ENCODE measurements at places on chromosomes 5 and 9.

- DNase-seq, result no peak
Measured at GRCh38 chr5:135642488-135642870, 63.7 kb upstream of the CXCL14 start.

- DNase-seq, result no peak
Measured at GRCh38 chr5:143582869-143583268, 179.4 kb upstream of the NR3C1 start.

DNA sequence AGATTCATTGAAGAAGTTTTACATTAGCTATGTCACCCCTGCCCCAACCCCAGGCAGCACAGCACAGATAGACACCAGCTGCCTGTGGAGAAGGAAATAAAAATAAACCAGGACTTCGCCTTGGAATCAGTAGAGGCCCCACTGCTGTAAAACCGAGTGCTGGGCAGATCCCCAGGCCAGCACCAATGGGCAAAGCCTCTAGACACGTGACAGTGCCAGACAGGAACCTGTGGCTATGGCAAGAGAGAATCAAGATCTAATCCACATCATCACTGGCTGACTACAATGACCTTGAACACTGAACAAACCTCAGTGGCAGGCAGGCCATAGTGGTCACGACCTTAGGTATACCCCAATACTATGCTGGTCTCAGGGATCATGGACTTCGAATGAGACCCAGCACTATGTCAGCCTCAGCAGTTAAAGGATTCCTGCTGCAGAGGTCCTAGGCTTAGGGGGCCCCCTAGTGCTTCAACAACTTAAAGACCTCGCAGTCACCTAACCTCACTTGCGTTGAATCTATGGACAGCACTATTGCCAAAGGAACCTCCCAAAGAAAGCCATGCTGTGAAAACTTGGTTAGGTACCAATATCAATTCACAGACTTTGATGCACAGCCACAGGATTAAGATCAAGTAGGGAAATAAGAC, 2118.6 kb upstream of the C9orf72 start:
- peak; percentile 21 for DNase-seq

- no peak for DNase-seq
Measured at GRCh38 chr5:148084269-148084668, 20.5 kb downstream of the SPINK5 start.

DNA sequence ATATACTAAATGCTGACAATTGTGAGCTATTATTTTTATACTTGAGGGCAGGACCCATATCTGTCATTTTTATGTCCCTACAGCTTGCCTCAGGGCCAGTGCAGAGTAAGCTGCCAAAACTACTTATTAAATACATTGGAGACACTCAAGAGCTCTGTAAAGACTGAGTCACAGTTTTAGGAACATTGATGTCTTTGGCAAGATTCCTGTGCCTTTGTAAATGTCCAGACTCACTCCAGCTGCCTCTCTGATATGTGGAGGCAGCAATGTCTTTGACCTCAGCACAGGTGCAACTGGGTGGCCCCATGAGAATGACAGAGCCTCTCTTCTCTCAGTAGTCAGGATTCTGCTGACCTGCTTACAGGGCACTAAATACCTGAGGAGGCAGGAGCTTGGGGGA, 363.2 kb downstream of the OSTF1 start:
- DNase-seq, result no peak

GRCh38 chr9:116641292-116642059, 45.6 kb upstream of the TRIM32 start:
- DNase-seq, result no peak

- DNase-seq, result no peak
Measured at GRCh38 chr9:99221266-99221620, 499 bp downstream of the ALG2 start.

DNA sequence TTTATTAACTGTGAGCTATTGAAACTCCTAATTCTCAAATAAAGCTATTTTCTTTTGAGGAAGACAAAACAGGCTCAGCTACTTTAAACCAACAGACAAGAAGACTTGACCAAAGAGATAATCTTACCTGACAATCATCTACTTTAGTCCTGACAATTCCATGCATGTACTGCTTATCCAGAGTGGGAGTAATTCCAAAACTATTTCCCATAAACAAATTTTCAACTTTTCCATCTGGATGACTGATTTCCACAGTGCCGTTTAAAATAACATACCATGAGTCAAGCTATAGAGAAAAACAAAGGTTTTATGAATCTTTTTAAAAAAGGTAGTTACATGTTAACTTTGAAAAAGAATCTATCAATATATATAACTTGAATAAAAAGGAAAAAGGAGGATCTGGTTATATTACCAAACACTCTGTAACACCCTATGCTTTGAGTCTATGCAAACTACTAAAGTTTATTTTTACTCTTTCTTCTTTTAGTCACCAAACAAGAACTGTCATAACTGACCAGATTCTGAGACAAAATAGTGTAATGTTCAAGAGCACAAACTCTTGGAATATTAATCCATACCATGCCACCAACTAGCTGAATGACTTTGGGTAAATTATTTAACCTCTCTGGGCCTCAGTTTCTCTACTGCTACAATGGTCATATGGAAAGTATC, 129.7 kb downstream of the RAPGEF6 start:
- peak; percentile 25 for DNase-seq

GRCh38 chr5:53568871-53569270, 8.4 kb downstream of the NDUFS4 start:
- DNase-seq, result peak; percentile 55

DNA sequence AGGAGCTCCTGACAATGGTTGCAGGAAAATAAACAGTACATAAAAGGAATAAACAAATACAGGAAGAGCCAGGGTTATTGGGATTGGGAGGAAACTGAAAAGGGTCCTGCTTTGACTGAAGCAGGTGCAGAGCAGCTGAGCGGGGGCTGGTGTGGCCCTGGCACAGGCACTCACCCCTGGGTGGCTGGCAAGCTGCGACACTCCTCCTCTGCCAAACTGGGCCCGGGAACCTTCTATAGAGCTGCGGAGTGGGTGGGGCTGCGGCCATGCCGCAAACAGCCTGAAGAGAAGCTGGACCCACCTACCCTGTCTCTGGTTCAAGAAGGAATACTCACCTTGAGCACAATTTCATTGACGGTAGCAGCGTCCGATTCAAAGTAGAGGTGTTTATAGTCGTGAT, 182.5 kb downstream of the GAPVD1 start:
- no peak for DNase-seq

DNA sequence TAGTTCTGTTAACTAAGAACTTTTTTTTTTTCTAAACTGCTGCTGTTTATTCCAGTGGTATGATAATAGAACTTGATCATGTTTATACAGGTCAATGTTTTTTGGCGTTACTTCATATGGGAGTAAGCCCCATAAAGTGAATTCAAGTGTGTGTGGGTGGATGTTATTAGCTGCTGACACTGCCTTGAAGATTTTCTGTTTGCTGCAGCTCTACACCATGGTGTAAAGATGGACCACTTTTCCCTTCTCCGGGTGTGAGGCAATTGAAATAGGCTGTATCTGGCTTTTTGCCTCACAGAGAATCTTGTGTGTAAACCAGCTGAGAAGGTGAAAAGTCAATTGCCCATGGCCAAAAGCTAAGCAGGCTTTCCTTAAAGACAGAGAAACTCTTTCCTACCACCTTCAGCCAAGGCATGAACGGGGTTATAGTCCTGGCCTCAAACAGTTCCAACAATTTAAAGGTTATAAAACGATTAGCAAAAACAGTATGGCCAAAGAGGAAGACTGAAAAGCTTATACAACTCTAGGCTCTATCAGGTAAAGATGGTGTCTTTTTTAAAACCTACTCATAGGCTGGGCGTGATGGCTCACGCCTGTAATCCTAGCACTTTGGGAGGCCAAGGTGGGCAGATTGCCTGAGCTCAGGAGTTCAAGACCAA, 33.9 kb upstream of the ABCA1 start:
- DNase-seq, result peak; percentile 9

GRCh38 chr5:175820230-175820629, 51.1 kb upstream of the CPLX2 start:
- DNase-seq, result no peak

DNA sequence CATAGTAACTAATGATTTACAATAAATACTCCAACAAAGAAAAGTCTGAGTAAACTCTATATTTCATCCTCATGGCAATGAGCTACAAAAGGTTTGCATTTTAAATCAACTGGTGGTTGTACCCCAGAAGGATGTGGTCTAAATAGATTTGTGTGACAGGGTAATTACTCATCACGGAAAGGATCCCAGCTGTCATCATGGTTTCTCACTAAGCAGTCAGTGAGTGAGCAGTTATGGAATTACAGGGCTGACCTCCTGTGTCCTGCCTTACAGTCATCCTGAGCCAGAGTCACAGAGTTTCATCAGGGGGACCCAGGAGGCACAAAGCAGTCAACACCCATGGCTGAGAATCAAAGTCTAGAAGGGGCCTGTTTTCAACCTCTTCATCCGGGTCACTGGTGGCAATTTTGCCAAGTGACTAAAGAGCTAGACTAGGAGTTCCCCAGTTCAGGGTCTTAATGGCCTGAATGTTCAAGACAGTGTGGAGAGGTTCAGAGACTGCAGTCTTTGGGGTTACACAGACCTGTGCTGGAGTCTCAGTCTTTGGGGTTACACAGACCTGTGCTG, 210.7 kb upstream of the SLC24A2 start:
- DNase-seq, result peak; percentile 95

- peak; percentile 3 for DNase-seq
Measured at GRCh38 chr5:39835371-39835770, 410.6 kb upstream of the DAB2 start.

DNA sequence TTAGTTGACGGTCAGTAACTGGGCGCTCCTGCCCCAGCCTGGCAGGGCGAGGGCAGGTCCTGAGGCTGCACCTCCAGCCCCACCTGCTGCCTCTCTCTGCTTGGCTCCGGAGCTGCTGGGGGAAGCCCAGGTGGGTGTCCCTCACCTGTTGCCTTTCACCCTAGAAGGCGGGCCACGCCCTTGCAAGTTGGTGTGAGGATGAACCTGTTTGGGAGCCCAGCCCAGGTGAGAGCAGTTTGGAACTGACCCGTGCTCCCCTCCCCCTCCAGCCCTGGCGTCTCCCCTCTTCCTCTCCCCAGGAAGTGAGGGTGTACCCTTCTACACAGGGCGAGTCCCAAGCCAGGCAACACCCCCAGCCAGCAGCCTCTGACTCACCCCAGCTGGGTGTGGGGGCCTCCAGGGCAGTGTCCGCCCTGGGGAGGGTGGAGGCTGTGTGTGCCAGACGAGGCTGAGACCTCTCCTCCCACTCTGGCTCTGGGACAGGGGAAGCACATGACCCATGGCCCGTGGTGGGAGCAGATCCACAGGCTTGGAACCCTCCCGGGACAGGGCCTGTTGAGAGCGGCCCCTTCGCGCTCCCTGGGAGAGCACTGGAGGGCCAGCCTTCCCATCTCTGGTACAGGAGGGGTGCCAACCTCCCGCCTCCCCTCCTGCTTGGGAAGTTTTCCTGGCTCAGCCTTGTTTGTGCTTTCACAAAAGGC, 10.4 kb downstream of the LRRC8A start:
- DNase-seq, result peak; percentile 73

- DNase-seq, result no peak
Measured at GRCh38 chr5:141845371-141845851, 32.8 kb downstream of the PCDH1 start.

- no peak for DNase-seq
Measured at GRCh38 chr5:127856292-127856691, 153.1 kb downstream of the CCDC192 start.

- DNase-seq, result no peak
Measured at GRCh38 chr5:92265804-92266203, 882.7 kb upstream of the ARRDC3 start.

- no peak for DNase-seq
Measured at GRCh38 chr9:12657998-12658397, 35.2 kb upstream of the TYRP1 start.

GRCh38 chr5:177545487-177546257, 8.7 kb downstream of the FAM193B start:
- peak; percentile 90 for DNase-seq

DNA sequence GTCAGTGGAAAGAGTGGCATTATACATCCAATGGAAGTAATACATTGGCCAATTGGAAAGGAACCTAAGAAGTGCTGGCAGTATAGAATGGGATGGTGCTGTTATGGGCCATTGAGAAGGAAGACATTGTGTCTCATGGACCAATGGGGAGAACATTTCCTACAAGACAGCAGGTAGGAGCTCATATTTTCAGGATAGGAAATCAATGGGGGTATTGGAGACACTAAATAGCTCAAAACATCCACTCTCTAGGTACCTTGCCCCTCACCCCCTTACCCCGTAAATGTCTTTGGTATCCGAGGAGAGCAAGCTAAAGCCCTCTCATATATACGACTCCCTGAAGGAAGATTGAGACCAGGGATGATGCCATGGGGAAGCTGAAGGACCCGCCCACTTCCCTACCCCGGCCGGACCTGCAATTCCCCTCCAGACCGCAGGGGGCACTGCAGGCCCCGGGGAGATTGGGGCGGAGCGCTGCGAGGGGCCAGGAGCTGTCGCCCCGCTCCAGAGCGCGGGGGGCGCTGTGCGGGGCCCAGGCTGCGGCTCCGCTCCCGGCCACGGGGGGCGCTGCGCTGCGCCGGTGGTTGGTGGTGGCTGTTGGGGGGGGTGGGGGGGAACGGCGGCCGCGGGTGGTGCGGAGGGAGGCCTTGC, at the start of gene KDM3B:
KDM3B (plus strand) TSS at position 615 of the 651 bp plus-strand sequence. CDS start 111 bp downstream, outside the sequence.
- DNase-seq, result peak; percentile 88

- no peak for DNase-seq
Measured at GRCh38 chr9:18111146-18111545, 362.8 kb upstream of the ADAMTSL1 start.

DNA sequence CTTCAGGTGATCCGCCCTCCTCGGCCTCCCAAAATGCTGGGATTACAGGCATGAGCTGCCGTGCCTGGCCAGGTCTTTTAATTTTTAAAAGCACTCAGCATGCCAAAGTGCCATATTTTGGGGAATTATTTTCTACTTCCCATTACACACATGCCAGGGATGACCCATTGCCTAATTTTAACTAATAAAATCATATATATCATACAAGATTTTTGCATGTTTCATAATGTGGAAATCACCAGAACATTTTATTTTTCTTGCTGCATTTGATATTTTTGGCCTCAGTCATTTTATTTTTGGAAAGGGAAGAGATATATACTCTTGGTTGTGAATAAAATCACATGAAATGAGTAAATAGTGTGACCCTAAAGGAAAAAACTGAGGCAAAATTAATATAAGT, 45.3 kb upstream of the TENT2 start:
- DNase-seq, result no peak

GRCh38 chr9:127393645-127394044, 3.3 kb upstream of the SLC2A8 start:
- peak; percentile 23 for DNase-seq

DNA sequence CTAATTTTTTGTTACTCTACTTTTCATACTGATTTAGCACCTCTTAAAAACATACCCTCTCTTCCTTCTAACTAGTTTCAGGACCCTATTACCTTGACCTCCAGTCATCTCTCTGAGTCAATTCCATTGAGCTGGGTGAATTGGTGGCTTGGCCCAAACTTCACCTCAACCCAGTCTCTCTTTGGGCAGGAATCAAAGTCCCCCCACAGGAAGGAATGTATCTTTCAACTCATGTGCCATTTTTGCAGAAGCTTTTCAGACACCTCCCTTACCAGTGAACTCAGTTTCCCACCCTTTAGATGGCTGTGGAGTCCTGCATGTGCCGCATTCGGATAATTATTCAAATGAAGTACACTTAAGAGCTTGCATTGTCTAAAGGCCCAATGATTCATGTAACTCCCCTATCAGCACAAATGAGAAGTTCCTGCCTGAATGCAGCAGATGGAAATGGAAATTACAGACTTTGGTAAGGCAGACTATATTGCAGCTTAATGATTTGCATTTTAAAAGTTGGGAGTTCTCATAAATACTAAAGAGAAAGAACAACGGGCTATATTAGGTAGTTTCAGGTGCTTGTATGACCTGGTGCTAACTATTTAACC, 693.5 kb downstream of the PTPRD start:
- DNase-seq, result no peak

All from fibroblast of skin of right quadriceps (primary cell).